Gastrocnemius medialis (tissue), 4 donors: ENCODE measurements at places on chromosomes 7 and 10. TPM values are rescaled to one million over a fixed set of nuclear protein-coding genes. Genes with fewer than 3 reads are reported as not detected.

DNA sequence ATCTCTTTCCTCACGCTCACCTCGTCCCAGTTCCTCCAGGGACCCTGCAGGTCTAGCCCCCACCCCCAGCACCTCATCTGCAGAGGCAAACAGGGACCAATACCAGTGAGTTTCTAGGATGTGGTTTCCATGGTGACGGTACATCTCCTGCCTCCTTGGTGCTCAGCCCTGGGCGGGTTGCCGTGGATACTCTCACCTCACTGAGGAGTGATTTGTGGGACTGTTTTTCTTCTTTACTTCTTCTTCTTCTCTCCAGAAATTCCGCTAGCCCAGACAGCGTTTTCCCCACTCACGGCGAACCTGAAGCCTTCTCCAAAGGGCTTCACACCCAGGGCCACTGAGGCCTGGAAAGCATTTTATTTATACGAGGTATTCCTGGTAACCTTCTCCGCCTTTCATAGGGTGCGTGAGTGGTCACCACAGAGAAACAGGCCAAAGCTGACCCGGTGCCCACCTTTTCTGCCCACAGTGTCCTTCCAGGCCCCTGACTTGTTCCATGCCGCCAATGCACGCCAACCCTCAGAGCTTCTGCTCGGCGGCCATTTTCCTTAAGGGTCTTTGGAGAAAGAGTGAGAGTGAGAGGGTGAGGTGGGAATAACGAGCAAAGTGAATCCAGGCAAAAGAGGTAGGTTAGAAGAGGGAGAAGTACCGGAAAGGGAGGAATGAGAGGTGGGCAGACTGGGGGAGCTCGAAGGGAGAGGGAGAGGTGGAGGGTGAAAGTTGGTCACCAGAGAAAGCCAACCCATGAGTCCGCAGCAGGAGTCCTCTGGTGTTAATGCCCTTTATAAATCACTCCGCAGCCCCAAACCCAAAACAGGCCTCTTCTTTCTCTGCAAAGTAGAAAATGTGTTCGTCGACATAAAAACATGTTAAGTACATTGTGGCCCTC, 15.5 kb downstream of the FAM241B start:
- H3K36me3 ChIP-seq = no peaks in the 10 kb centered on the region
- H3K4me1 ChIP-seq = no peaks in the 10 kb centered on the region
- H3K27me3 ChIP-seq = no peaks in the 10 kb centered on the region
- H3K27ac ChIP-seq = no peak overlapping the region
- no peak for DNase-seq

DNA sequence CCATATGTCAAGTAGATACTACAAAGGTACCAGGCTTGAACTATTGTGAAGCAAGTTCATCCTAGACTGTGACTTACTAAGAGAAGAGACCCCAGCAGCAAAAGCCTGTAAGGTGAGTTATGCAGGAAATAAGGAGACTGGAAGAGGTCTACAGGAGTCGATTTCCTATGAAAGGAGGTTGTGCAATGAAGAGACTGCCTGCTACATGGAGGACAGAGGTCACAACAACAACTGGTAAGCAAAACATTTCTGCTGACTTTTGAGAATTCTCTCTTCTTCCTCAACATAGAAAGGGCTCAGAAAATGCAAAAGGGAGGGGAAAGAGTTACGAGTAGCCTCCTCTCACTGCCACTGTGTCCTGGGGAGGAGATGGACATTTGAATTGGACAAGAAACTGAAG, 42.4 kb downstream of the PDK4 start:
- H3K4me3 ChIP-seq = no peak overlapping the region
- no peak for DNase-seq
- peaks cover 28% of the 10 kb centered on the region for H3K4me1 ChIP-seq
- no peak overlapping the region for H3K27ac ChIP-seq

- no peaks in the 10 kb centered on the region for H3K27me3 ChIP-seq
- H3K4me3 ChIP-seq = peak overlapping the region; percentile 90
- peak; percentile 28 for DNase-seq
- H3K4me1 ChIP-seq = peaks cover 27% of the 10 kb centered on the region
- H3K36me3 ChIP-seq = no peaks in the 10 kb centered on the region
Observed at GRCh38 chr7:135661311-135662122, 797 bp upstream of the STMP1 start.

Gene ALOX5
- 1.5 TPM for total RNA-seq
